MM.1S (cell line): ENCODE measurements at places on chromosomes 11 and 22.

DNA sequence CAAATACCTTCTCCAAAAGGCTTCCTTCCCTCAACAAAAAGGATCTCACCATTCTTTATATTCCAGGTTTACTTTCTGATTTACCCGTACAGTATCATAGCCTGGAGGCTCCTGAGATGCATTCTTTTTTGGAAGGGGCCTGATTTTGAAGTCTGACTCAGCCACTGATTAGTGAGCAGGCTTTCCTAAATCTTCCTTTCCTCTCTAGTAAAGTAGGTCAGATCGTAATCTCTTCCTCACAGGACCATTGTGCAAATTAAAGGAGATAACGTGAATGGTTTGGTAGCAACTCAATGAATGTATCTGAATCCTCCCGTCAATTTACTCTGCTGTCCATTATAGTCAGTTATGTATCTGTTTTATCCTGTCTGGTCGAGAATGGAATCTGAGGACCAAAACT is 227.7 kb upstream of the ANO5 start:
- no peak for DNase-seq

GRCh38 chr22:17562906-17563870 is at the start of gene SLC25A18:
Gene SLC25A18 (plus strand): TSS chr22:17563498. CDS start chr22:17579945, 16,447 bp downstream.
- no peak for DNase-seq

- no peak for DNase-seq
These were observed 18.1 kb downstream of the DRD4 start for GRCh38 chr11:655036-655726.

- DNase-seq, result no peak
These were observed 5.3 kb upstream of the TNKS1BP1 start for GRCh38 chr11:57330029-57330428.

DNA sequence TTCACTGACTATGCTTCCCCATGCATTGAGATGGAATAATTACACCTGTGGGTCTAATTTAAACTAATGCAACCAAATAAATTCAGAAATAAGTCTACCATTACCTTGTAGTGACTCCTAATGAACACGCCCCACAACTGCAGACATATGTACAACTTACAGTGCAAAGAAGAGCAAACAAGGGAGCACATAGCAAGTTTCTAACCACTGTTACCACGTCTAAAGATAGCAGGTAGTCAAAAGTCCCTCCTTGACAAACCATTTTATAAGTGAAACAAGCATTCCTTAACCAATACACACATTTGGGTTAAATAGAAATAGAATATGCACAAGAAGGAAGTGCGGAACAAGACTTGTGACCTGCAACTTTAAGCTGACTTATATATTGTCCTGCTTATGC is 20.6 kb downstream of the PHF21A start:
- DNase-seq, result peak; percentile 83

DNA sequence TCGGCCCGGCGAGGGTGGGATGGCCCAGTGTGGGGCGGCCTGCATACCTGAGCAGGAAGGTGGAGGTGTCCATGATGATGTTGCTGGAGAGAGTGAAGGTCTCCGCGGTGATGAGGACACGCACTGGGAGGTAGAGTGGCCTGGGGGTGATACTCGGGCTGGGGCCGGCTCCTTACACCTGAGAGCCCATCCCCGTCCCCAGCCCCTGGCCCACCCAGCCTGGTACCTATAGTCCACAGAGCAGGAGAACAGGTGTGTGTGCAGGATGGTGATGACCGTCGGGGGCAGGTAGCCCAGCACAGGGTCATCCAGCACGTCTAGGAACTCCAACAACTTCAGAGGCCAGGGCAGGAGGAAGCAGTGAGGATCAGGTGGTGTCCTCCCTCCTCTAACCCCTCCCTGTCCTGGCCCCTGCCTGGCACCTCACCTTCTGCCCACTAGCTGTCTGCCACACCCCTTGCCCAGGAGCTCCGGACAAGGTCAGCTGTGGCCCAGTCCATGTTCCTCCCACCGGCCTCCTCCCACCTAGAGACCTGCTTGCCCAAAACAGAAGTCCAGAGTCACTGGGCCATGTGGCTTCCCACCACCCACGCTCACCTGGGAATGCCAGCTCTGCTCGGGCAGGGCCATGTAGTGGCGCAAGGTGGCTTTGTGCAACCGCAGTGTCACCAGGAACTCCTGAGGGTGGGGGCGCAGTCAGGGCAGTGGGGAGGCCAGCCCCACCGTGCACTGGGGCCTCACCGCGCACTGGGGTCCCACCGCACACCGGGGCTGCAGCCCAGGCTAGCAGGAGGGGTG is 11.3 kb downstream of the ATG2A start:
- DNase-seq, result no peak

- DNase-seq, result no peak
These were observed 10.3 kb downstream of the SYT13 start for GRCh38 chr11:45275828-45276227.

DNA sequence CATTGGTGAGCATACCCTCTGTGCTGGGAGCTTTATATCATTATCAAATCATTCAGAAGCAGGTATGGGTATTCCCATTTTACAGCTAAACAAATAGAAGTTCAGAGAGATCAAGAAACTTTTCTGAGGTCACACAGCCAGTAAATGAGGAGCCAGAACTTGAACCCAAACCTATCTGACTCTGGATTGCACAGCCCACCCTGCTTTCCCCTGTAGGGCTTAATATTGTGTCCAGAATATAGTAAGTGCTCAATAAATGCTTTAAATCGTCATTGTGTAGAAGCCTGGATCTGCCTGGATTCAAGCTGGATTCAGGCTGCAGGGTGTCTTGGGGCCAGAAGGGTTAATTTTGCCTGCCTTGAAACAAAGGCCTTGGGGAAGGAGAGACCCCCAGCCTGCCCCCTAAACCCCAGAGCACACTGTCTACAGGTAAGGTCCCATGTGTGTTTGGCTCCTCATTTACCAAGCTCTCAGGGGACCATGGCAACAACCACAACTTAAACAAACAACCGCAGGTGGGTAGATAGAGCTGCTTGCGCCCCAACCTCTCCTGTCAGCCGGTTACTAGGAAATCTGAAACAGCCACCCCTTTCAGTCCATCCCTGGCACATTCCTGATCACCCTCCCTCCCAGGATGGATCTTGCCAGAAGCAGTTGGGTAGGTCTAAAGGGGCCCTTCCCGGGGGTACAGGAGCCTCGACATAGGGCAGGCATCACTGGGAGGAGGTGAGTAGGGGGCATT is 3.0 kb upstream of the SEC14L3 start:
- DNase-seq, result no peak

DNA sequence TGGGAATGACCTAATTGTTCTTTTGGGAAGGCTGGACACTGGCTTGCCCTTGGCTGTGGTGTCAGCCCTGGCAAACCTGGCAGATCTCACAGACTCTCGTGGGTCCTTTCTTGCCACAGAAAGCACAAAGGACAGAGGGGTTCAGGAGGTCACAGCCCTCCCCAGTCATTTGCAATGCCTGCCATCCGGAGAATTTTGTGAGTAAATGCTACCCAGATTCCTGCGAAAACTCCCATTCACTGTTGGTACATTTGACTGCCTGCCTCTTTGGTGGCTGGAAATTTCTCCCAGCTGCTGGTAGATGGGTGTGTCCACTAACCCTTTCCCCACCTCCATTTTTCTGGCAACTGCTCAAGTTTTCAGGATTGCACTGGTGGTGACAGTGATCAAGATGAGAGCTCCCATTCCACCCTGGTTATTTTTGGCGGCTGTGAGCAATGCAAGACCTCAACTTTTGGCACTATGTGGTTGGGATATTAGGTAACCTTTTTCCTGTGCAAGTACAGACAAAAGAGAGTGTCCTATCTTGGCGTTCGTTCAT is 155.7 kb downstream of the NAV2 start:
- DNase-seq, result no peak
